ENCODE measurements at places on chromosomes 13 and 19. TPM values are rescaled to one million over a fixed set of nuclear protein-coding genes. Genes with fewer than 3 reads are reported as not detected.

The VSTM1 gene
- total RNA-seq, result not detected

The KIR2DL1 gene
- not detected for total RNA-seq

- DNase-seq, result no peak
Observed at GRCh38 chr19:7676854-7677253, at the start of gene MCEMP1. TSS of gene MCEMP1 (plus strand) at chr19:7677090. CDS start at chr19:7677121, 31 bp downstream.

- DNase-seq, result no peak
Observed at GRCh38 chr13:42272804-42273175, 838 bp downstream of the AKAP11 start.

DNA sequence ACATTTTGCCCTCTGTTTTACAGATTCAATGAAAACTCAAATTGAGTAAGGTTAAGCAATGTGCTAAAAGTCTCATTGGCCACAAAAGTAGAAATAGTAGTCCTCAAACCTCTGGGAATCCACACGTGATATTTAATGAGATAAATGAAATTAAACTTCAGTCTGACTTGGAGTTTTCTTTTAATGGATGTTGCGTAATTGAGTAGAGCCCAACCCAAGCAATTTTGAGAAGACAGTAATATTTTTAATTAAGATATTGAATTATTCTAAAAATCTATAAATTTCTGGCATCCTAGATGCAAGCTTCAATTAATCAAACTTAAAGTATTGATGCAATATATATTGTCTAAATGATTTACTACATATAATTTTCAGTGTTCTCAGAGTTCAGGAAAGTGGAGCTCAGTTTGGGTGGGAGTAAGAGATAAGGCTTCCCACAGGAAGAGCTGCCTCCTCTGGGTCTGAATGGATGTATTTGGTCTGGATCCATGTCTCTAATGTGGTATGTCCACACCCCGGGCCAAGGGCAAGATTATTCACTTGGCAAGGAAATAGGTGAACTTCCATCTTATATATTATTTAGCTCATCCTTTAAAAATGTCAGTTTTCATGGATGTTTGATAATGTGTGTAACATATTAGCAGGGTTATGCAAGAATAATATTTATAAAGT, 6.9 kb downstream of the MBNL2 start:
- no peak for DNase-seq

DNA sequence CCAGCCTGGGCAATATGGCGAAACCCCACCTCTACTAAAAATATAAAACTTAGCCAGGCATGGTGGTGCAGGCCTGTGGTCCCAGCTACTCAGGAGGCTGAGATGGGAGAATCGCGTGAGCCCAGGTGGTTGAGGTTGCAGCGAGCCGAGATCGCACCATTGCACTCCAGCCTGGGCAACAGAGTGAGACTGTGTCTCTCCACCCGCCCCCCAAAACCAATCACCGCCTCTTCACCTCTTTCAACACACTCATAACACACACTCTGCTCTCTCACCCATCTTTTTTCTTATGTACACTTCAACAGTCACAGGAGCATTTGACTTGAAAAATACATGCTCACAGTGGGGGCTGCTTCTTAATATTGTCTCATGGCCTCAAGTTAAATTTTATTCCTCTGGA, 76.8 kb downstream of the ESD start:
- no peak for DNase-seq

GRCh38 chr13:91986761-91987483, 588.5 kb downstream of the GPC5 start:
- DNase-seq, result no peak

The TPGS1 gene
- 26.4 TPM for total RNA-seq

DNA sequence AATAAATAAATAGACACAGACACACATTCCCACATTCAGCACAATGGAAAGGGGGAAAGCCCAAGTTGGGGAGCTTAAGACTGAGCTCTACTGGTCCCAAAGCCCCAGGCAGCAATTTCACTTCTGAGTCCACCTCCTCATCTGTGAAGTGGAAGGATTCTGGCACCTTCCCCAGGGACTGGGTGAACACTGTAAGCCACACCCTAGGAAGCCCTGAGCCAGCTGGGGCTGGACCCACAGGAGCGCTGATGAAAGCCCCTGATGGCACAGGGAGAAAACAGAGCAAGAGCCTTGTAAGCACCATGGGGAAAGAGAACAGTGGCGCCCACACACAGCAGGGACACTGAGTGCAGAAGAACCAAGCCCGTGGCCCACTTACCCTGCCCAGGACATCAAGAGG, 37.8 kb downstream of the EPS15L1 start:
- no peak for DNase-seq

DNA sequence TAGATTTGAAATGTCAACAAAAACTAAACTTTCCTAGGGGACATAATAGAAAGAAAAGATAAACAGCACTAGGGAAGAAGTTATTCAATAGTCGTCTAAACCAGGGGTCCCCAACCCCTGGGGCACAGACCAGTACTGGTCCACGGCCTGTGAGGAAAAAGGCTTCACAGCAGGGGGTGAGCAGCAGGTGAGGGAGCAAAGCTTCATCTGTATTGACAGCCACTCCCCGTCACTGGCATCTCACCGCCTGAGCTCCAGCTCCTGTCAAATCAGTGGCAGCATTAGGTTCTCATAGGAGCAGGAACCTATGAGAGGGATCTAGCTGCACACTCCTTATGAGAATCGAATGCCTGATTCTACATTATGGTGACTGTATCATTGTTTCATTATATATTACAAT, 382.7 kb downstream of the MYO16 start:
- DNase-seq, result no peak

DNA sequence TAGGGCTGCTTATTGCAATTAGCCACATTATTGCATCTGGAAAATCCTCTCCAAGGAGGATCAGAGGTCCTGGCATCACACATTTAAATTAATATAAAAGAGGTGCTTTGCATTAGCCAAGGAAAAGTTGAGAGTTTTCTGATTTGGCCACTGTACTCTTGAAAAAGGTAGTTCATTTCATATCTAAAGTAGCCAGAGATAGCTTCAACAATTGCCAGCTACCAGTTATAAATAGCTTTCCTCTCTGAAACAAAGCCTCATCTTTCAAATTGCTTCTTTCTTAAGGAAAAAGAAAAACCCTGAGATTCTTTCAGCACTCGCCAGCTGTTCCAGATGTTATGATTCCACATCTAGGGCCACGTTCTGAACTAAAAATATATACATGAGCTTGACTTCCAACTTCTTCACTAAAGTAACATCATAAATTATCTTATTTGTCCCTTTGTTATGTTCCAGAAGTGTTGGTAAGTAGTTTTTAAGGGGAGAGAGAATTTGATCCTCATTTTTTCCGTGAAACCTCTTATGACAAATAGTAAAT, 69.6 kb downstream of the ERCC5 start:
- DNase-seq, result no peak

The CRX gene
- not detected for total RNA-seq

DNA sequence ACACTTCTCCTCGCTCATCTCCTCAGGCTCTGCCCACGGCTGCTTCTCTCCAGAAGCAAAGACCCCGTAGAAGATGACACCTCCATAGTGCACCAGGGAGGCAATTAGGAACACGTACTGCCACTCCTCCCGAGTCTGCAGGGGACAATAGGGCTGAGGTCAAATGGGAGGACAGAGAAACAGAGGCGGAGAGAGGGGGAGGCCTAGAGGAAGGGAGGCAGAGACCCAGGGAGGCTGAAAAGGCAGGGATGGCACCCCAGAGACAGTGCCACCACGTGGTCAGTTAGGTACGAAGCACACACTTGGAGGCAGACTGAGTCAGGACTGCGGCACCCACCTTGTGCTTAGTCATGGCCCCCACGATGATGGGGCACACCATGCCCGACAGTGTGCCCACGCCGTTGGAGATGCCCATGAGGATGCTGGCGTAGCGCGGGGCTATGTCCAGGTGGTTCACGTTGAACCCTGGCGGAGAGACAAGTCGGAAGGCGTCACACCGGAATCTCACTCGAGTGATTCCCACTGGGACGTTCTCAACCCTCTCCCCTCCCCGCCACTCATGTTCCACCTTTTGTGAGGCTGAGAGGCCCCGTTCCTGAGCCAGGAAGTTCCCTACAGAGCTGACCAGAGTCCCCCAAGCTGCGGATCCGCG, 5.6 kb downstream of the GFY start:
- DNase-seq, result no peak

The CRB3 gene
- total RNA-seq, result 0.24 TPM

- no peak for DNase-seq
Observed at GRCh38 chr13:33884531-33885220, 66.7 kb downstream of the RFC3 start.

GRCh38 chr19:33096005-33096404, 15.0 kb downstream of the GPATCH1 start:
- DNase-seq, result no peak

DNA sequence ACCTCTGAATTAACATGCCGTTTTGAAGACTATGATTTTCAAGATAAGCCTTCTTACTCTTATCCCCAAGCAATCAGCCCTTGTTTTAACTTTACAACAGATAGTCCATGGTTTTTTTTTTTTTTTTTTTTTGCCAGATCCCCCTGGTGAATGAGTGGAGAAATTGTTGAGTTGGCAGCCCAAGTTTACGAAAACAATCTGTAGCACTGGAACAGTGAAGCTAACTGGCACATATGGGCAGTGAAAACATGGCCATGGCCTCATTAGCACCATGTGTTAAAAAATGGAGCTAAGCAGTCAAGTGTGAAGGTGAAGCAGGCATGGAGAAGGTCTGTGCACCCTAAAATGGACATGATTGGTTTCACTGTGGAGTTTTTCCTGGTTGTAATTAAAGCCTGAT, 812.1 kb upstream of the MIR17HG start:
- DNase-seq, result no peak

DNA sequence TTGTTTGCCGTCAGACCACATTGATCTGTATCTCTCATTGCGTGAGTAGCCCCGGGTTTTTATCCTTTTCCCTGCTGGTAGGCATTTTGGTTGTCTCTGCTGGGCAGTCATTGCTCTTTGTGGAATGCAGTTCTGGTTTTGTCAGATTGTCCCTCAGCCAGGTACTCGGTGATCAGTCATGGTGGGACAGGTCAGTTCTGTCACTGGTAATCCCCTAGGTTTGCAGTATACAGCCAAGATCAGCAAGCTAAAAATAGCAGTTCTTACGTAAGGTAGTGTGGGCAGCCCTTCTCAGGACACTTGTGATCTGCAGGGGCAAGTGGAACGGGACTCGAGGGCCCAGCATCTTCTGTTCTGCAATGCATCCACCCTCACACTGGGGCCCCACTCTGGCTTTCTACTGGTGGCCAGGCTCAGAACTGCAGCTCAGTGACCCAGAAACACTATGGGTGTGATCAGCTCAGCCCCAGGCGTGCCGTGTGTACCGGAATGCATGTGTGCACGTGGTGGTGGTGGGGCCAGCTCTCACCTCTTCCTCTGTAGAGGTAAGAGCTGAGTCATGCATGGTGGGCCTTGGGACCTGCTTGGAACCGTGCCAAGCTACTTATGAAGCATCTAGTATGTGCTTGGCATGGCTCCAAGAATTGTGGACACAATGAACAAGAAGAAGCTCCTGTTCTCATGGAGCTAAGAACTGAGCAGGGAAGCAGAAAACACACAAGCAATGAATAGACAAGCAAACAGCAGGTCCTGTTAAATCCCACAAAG, 6.3 kb downstream of the PLEKHF1 start:
- DNase-seq, result peak; percentile 98

The PRKCG gene
- not detected for total RNA-seq

DNA sequence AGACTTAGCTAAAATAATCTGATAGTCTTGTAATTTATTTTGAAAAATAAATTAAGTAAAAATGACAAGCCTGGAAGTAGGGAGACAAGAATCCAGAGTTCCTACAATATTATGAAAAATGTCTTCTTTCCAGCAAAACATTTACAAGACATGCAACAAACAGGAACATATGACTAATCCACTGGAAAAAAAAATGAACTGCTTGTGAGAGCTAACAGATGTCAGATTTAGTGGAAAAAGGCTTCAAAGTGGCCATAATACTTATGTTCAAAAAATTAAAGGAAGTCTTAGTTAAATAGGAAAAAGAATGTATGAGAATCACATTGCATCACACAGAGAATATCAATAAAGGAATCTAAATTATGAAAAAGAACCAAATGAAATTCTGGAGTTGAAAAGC, 2082.0 kb upstream of the PCDH20 start:
- no peak for DNase-seq

- no peak for DNase-seq
Observed at GRCh38 chr13:98181111-98181815, 4.2 kb upstream of the RNF113B start.

DNA sequence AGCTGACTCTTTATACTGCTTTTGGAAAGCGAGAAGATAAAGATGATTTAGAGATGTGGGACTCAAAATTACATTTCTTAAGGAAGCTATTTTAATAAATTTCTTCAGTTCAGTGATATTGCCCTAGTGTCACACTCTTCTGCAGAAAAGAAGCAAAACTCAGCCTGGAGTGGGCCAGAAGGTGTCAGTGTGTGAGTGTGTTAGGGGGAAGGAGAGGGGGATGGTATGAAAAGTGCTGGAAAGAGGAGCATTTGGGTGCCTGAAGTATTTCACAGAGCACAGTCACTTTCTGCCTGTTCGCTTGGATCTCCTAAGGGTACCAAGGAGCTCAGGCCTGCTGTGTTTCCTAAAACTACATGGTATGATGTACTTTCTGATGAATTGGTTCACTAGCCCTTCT, 84.5 kb upstream of the FRY start:
- DNase-seq, result peak; percentile 30

The CEACAM1 gene
- total RNA-seq, result 31.2 TPM

The TLE2 gene
- 2.2 TPM for total RNA-seq

DNA sequence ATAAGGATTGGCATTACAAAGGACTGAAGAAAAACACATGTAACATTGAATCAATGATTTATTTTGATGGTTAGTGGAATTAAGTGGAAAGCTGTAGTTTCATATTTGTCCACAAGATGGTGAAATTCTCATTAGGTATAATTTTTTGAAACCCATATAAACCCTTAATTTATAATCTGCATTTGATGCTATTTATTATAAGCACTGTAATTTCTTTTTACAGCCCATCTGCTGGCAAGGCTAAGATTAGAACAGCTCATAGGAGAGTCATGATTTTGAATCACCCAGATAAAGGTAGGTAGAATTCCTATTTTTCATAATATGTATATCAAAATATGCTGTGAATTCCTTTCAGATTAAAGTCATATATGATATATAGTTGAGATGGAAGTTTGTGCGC, 62.2 kb downstream of the DNAJC15 start:
- DNase-seq, result peak; percentile 52

GRCh38 chr13:67184247-67184646, 45.9 kb downstream of the PCDH9 start:
- no peak for DNase-seq

DNA sequence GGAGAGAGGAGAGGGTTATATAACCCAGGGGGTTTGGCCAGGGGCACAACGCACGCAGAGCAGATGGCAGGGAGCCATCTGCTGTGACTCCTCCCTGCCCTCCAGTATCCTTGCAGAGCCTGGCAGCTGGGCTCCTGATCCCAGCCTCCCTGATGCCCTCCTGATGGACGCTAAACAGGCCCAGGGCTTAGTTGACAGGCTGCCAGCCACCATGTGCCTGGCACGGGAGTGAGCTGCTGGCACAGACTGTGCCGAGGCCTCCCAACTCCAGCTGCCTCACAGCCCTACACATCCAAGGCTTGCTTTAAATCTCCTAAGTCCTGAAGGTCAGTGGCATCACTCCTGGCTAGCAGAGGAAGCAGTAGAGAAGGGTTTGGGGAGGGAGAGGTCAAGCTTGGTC, 16.7 kb downstream of the SYDE1 start:
- DNase-seq, result peak; percentile 26

GRCh38 chr13:29022968-29023367, 202.8 kb downstream of the MTUS2 start:
- DNase-seq, result no peak

The DLL3 gene
- total RNA-seq, result 45.3 TPM

- no peak for DNase-seq
Observed at GRCh38 chr13:50167224-50167947, 152.1 kb downstream of the KCNRG start.

The NCAN gene
- total RNA-seq, result not detected

The AP1M2 gene
- total RNA-seq, result not detected
